ENCODE measurements at places on chromosomes 1 and 21.

DNA sequence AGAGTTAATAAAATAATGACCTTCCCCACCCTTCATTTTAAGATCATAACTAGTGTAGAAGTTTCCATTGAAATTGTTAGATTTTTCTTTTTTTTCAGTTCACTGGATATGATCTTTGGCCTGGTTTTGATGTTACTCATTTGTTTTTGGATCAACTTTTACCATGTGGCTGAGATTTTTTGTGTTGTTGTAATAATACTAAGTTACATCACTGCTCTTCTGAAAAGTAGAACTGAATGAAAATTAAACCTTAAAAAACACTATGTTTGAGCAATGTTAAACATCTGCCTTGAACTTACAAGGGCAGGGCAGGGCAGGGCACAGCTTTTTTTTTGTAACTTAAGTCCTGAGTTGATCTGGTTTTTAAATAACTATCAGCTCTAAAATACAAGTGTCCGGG lies 204.8 kb upstream of the ADAMTS5 start:
- DNase-seq: no peak

DNA sequence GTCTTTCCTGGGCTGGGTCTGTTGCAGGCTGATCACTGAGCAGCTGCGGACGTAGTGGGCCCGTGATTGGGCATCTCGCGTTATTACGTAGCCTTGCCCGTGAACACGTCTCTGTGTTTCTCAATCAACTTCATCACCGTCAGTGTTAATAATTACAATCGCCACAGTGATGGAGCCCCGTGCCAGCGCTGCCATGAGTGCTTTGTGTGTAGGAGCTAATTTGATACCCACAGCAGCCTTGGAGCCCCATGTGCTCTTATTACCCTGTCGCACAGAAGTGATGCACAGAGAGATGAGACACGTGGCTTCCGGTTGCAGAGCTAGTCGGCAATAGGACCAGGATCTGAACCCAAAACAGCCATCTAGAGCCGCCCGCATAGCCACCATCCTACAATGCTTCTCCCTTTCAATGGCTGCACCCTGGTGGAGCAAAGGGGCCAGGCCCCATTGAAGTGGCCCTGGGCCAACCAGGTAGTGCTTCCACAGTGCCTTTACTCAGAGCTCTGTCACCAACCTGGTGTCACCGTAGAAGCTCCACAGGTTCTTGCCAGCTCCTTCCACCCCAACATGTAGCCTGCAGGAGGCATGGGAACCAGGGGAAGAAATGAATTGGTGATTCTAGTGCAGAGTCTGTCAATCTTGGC lies 398.5 kb upstream of the VAMP3 start:
- DNase-seq: no peak

DNA sequence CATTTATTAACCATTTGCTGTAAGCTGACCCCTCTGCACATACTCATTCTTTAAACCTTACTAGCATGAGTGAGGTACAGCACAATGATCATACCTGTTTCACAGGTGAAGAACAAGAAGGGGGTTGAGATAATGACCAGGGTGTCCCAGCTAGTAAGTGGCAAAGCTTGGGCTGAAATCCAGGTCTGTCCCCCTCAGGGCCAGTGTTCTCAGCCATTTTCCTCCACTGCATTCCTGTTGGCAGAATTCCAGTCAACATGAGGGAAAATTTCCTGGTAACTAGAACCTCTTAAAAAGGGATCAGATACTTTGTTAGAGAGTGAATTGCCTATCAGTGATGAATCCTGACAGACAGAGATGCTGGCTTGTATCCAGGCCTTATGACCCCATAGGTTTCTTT lies 48.1 kb downstream of the SPATA46 start:
- no peak for DNase-seq

DNA sequence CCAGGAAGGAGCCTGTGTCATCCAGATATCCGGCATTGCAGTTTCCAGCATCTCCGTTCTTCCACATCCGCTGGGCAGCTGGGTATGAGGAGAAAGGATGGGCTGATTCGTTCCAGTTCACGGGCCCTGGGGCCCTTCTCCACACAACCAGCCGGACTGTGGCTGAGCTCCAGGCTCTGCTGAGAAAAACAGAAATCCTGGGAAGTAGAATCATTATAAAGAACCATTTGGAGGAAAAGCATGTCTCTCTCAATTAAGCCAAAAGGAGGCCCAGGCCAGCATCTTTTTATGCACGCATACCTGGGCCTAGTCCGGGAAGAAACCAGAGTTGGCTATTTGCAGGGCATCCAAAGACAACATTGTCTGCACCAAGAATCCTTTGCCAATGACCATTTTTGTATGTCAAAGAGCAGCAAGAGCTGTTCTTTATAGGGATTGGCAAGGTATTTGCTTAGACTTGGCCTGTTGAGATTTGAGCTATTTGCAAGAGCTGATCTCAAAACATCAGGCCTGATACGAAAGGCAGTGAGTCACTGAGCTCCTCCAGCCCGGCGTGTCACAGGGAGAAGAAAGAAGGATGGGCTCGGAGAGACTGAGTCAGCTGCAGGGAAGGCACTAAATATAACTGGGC lies 84.9 kb upstream of the ARHGEF16 start:
- peak; percentile 39 for DNase-seq

DNA sequence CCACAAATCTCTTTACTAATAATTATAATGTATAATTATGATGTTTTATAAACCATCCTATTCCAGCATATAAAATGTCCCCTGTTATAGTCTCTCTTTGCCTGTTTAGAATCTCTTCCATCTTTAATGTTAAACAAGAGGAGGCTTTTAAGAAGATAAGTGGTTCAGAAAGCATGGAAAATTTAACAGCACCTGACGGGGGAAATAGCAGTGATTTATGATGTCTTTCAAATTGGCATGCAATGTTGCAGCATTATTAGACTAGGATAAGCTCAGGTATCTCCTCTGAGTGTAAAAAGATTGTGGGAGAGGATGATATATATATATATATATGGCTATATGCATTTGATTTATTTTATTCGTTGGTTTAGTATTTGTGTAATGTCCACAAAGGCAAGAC lies 24.4 kb downstream of the GIPC2 start:
- no peak for DNase-seq

DNA sequence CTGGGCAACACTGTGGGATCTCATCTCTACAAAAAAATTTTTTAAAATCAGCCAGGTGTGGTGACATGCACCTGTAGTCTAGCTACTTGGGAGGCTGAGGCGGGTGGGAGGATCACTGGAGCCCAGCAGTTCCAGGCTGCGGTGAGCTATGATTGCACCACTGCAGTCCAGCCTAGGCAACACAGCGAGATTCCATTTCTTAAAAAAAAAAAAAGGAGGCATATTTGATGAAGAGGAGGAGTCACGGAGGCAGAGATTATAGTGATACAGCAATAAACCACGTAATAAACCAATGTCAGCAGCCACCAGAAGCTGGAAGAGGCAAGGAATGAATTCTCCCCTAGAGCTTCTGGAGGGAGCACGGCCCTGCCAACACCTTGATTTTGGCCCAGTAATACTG lies 4.0 kb downstream of the LIX1L start:
- no peak for DNase-seq

GRCh38 chr1:41650028-41650880 lies 165.8 kb upstream of the EDN2 start:
- no peak for DNase-seq

DNA sequence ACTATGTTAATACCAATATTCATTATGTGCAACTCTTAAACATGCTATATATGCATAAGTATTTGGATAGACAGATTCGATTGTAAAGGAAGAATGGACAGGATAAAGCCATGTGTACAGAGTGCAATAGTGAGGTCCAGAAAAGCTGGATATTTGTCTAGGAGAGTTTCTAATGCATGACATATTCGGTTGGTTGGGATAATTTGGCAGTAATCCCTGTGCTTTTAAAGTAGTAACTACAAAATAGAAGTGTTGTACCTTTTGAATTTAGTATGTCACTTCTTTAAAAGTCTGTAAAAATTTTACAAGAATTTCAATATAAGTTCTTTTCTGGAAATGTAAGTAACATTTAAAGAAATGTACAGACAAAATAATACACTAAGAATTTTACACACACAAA lies 774.5 kb downstream of the USP25 start:
- no peak for DNase-seq

GRCh38 chr1:24373710-24374109 lies 39.9 kb downstream of the STPG1 start:
- DNase-seq: no peak

GRCh38 chr21:34992736-34993398 lies 56.2 kb downstream of the RUNX1 start:
- DNase-seq: peak; percentile 79

- DNase-seq: peak; percentile 16
Measured at GRCh38 chr1:168842916-168843315, 113.9 kb upstream of the DPT start.

DNA sequence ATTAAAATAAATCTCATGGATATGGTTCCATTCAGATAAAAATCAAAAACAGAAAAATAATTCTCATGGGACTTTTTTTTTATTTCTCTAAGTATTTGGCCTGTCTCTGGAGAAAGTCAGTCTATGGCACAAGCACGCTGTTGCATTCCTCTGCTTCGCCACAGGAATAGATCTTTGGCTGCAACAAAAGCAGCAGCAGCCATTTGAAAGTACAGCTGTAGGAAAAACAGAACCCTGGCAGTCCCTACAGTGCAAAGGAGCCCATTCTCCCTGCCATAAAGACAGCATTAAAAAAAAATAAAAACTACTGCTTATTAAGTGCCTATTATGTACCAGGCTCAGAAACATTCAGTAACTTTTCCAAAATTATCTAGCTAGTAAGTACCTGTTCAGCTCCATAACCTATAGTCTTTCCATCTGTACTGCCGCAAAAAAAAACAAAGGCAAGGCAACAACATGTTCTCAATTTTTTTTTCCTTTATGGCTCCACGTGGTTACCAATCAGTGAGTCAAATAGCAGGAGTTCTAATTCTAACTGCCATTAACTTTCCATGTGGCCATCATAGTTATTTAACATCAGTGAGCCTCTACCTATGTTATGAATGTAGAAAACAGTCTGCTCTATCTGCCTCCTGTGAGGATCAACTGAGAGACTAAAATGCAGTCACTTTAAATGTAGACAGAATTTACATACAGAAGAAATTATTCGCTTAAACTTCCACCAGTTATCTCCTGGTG lies 22.7 kb downstream of the SLC35D1 start:
- DNase-seq: no peak

- DNase-seq: no peak
Measured at GRCh38 chr21:45093035-45093532, 18.7 kb downstream of the ADARB1 start.

- no peak for DNase-seq
Measured at GRCh38 chr1:237355022-237355421, 313.0 kb downstream of the RYR2 start.

DNA sequence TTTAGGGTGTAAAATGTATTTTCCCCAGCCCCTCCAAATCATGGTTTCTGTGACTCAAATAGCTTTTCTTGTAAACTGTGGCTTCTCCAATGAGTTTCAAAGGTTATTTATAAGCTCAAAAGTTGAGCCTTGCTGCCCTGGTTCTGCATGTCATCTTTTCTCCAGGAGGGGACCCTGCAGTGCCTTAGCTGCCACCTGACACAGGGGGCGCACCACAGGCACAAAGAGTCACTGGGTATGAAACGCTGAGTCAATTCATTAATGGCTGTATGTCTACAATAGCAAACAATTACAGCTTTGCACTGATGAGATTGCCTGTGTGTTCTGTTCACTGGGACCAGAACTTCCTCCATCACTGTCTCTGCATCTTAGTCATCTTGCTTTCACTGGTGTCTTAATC lies 100.8 kb downstream of the PCP4 start:
- no peak for DNase-seq

DNA sequence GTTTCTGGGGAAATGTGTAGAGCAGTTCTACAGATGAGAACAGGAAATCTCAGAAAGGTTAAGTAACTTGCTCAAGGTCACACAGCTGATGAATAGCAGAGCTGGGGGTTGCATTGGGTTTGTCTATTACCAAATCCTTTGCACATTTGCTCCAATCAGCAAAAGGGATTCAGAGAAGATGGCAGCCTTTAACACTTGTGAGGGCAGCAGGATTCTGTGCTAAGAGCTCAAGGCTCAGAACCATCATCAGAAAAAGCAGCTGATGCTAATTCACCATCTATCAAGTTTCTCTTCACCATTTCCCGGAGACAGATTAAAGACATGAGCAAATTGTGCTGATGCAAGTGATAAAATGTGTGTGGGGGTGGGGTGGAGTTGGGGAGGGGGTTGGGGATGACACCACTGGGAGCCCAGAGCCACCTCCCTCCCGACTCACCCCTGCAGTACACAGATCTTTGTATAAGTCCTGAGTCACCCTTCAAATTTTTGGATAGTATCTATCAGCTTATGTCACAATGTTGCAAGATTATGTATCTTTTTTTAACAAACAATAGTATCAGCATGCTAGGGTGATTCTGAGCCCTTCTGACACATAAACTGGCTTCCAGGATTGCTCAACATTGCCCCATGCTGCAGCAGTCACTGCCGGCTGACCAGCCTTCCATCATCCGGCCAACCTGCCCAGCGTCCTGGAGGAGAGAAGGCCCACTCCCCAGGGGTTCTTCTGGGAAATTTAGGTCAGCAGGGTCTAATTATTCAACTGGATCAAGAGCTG lies 2.8 kb upstream of the SPSB1 start:
- peak; percentile 22 for DNase-seq

DNA sequence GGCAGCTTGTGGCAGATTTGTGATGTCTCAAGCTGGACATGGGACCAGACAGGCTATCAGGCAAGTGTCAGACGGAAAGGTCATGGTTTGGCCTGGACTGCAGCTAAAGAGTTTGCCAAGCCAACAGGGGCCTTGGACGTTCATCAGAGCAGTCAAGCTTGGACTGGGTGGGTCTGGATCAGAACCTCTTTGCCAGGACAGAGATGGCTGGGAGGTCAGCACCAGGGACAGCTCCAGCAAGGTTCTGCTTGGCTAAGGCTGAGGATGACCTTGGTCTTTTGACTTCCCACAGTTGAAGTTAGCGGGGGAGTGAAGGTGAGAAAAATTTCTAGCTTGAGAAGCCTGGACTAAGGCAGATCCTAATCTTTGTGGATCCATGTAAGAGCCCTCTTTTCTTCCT lies 68.1 kb downstream of the GRIK3 start:
- peak; percentile 23 for DNase-seq

GRCh38 chr1:5448486-5448885 lies 543.7 kb downstream of the NPHP4 start:
- no peak for DNase-seq

- DNase-seq: no peak
Measured at GRCh38 chr21:25845729-25846256, 111.0 kb downstream of the GABPA start.

DNA sequence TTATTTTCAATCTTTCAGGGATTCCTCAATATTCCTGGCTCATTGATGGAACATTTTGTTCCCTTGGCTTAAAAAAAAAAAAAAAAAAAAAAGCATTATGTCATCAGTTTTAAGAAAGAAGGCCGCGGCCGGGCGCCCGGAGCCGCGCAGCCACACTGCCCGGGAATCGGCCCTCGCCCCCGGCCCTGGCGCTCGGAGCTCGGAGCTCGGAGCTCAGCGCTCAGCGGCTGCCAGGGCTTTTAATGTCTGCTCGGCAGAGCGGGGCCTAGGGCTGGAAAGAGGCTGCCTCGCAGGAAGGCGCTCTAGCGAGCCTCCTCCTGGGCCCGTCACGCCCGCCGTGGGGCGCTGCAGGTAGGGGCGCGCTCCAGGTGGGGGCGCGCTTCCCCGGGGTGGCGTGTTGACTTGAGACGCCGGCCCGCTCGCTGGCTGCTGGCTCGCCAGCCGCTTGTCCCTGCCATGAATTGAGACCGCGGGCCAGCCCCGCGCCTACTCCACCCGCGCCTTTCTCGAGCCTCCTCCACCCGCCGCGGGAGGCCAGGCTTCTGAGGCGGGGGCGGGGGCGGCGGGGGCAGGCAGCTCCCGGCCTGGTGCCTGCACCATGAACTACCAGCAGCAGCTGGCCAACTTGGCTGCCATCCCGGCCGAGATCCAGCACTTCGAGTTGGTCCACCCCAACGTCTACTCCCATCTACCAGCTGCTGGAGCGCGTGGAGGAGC lies 5.4 kb upstream of the TDRD5 start:
- no peak for DNase-seq
